ENCODE measurements at places on chromosomes 16 and 17.

DNA sequence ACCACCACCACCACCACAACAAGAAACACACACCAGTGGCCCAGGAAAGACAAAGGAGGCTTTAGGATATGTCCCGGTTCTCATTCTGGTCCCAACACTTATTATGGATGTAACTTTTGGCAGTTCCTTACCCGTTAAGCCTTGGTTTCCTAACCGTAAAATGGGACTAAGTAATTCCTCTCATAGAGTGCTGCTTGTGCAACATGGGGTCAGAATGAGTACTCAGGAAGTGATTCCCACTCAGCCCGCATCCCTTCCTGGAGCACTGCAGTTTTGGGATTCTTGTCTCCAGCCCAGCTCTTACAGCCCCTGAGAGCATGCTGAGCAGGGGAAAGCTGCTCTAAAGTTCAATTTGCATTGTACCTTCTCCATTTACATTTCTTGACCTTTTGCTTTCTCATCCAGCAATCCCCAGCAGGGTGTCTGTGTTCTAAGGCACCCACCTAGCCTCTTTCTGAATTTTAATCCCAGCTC, 262.6 kb downstream of the PRKCA start:
- DNase-seq: no peak

GRCh38 chr16:17471719-17472461, 1.1 kb upstream of the XYLT1 start:
- DNase-seq: no peak

DNA sequence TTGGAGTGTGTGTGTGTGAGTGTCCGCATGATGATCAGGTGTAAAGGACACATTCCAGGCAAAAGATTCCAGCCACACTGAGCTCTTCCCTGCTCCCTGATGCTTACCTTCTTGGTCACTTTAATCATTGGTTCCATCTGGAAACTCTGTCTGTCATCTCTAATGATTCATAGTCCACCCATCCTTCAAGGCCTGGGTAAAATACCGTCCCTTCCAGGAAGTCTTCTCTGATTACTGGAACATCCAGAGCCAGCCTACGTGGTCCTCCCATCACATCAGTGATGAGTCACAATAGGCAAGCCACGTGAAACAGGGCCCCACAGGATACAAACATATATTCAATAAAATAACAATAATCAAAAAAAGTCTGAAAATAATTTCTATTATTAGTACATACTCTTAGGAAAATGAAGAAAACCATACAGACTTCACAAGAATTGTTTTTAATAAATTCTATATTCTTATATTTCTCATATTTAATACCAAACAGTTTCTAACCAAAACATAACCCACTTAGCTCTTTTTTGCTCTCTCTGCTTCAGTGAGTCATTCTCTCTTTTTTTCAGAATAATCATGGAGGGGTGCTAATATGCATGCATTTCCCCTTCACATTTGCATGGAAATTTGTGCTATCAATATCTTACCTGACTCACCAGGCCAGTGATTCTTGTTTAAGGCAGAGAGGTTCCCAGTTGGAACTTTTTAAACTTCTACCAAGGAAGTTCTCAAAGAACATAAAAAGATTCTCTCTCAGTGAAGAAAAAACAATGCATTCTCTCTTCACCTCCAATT, 263.2 kb downstream of the TOX3 start:
- DNase-seq: no peak

DNA sequence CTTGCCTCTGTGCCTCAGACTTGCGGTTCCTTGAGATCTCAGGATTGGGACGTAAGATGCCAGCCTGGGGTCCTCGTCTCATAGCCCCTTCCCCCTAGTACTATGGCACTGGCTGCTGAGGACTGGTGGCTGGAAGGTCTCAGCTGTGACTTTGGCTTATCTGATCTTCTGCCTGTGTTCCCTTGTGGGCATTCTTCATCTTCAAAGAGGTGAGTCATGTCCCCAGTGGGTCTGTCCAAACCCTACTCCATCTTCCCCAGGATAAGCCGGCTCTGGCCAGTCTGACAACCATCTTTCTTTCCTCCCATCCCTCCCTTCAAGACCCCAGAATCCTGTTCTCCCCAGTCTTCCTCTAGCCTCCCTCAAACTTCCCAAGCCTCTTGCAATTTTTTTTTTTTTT, 3.6 kb downstream of the CD19 start:
- no peak for DNase-seq

DNA sequence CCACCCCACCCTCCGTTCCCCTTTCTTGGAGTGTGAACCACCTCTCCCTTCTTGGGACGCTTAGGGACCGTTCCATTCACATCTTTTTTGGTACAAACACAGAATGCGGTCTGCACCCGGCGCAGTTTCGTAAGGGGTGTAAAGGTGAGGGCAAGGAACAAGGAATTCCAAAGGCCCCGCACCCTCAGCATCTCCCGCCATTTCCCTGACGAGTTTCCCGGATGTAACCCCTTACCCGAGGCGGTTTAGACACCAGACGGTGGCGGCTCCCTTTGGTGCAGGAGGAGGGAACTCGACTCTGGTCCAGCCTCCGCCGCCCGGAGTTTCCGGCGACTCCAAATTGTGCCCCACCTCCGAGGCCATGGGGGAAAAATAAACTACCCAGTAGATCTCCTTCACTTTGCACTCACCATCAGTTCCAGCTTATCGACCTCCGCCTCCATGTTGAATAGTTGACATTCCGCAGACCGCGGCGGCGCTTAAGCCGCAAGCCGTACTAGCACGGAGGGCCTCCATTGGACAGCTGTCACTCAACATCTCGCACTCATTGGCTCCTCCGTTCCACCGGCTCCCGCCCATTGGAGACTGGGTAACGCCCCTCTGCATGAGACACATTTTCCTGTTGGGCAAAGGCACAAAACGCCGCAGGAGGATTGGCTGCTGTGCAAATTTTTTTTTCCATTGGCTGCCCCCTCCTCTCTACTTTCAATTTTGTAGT, at the start of gene SKA2:
Gene SKA2, minus strand, starts transcription at position 466 of the 718 bp plus-strand sequence. Its CDS starts 23 bp downstream, at position 443.
- DNase-seq: peak; percentile 94

- DNase-seq: peak; percentile 99
These were observed 41.5 kb downstream of the CD300LF start for GRCh38 chr17:74671031-74671771.
